Stimulated activated CD4-positive, alpha-beta T cell treated with anti-CD3 and anti-CD28 coated beads, Interleukin-12 subunit alpha, Interleukin-12 subunit beta, amount 100 ng/mL, for 48 hours (primary cell): ENCODE measurements at places on chromosomes 6 and 20.
A peak's percentile ranks its signal among the peaks of the same experiment; 100 is the strongest.

- no peak for DNase-seq
These were observed 2.7 kb upstream of the RBM24 start for GRCh38 chr6:17278289-17279063.

DNA sequence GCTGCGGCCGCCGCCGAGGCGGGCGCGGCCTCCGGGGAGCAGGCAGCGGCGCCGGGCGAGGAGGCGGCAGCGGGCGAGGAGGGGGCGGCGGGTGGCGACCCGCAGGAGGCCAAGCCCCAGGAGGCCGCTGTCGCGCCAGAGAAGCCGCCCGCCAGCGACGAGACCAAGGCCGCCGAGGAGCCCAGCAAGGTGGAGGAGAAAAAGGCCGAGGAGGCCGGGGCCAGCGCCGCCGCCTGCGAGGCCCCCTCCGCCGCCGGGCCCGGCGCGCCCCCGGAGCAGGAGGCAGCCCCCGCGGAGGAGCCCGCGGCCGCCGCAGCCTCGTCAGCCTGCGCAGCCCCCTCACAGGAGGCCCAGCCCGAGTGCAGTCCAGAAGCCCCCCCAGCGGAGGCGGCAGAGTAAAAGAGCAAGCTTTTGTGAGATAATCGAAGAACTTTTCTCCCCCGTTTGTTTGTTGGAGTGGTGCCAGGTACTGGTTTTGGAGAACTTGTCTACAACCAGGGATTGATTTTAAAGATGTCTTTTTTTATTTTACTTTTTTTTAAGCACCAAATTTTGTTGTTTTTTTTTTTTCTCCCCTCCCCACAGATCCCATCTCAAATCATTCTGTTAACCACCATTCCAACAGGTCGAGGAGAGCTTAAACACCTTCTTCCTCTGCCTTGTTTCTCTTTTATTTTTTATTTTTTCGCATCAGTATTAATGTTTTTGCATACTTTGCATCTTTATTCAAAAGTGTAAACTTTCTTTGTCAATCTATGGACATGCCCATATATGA lies 3.2 kb downstream of the MARCKS start:
- DNase-seq = no peak

GRCh38 chr20:14507711-14508110 lies 170.3 kb upstream of the FLRT3 start:
- no peak for DNase-seq

GRCh38 chr6:154619146-154619545 lies 108.7 kb upstream of the CNKSR3 start:
- no peak for DNase-seq

DNA sequence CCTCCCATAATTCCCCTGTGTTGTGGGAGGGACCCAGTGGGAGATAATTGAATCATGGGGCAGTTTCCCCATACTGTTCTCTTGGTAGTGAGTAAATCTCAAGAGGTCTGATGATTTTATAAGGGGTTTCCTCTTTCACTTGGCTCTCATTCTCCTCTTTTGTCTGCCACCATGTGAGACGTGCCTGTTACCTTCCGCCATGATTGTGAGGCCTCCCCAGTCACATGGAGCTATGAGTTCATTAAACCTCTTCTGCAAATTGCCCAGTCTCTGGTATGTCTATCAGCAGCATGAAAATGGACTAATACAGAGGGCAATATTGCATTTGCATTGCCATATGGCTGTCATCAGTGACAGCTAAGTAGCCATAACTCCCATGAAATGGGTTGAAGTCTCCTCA lies 63.2 kb downstream of the ZNF217 start:
- DNase-seq = no peak

DNA sequence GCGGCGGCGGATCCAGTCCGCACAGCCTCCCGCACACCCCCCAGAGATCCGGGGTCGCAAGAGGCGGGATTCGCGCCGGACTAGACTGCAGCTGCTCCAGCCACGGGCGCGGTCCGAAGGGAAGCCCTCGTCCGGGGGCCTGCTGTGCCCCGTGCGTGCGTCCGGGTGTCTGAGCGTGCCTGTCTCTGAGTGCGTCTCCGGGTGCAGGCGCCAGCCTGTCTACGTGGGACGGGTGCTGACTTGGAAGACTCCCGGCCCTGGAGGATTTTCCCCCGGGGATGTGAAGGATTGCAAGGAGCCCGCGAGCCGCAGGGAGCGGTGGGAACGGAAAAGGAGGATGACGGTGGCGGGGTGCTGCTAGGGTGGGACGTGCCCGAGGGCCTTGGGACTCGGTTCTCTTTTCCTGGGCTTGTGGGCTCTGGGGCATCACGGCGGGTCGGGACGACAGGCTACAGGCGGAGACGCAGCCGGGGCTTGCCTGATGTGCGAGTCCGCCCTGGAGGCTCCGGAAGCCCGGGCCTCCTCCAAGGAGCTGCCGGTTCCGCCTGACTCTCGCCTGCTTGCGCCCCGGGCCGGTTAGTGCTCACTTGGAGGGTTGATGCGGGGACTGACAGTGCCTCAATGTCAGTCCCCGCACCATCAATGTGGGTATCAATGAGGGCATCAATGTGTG lies 5.7 kb downstream of the MAFB start:
- DNase-seq = no peak

DNA sequence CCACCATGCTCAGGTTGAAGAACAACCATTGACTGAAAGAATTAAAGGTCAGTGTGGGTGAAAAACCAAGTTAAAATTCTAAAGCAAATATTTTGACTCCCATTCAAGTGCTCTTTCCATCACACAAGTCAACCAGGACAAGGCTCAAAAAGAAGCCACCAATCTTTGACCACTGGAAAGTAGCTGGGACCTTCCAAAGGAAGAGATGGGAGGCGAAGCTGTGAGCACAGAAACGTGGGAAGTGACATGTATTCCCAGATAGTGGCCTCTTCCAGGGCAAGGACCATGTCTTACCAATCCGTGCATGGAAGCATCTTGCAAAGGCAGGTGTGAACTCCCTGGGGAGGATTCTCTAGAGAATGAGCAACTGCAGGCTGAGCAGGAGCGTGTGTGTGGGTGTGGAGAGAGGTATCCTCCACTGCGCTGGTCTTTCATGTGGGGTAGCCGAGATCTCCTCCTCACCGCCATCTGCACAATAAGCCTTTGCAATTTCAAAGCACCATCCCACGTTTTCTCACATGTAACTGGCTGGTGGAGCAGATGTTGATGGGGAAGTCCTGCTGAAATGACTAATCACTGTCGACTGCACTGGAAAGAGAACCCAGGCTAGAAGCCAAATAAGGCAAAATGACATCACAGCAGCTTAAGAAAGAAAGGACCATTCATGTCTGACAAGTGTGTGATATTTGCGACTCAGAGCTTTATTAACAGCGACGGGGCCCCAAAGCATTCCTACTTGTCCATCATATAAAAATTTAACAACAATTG lies 189.4 kb upstream of the RREB1 start:
- peak; percentile 81 for DNase-seq
